ENCODE measurements at places on chromosomes 2 and 18.

GRCh38 chr2:189191766-189192165, 12.2 kb upstream of the COL5A2 start:
- no peak for DNase-seq

DNA sequence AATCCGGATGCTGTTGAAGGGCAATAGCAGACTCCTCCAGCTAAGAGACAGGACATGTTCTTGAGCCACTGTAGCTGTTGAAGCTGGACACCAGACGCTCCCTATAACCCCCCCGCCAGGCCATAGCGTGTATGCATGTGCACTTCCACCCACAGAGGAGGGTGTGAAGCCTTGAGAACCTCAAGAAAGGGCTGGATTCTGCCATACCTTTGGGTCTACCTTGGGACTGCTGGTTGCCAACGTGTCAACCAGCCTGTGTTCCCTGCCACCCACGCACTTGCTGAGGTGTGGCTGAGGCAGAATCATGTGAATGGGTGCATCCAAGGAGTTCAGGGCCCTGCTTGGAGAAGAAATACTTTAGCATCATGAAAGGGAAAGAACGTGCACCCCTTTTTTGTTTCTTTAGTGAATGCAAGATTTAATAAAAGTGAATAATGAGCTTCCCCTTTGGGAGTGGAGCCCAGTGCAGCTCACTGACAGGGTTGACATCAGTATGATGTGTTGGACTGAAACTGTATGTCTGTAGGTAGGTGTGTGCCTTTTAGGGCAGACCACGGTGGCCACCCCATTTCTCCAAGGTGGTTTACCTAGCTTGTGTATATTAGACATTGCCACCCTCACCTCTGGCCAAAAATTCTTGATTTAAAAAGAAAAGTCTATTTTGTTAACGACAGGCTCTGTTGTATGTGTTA, 198.3 kb downstream of the MGAT5 start:
- no peak for DNase-seq

DNA sequence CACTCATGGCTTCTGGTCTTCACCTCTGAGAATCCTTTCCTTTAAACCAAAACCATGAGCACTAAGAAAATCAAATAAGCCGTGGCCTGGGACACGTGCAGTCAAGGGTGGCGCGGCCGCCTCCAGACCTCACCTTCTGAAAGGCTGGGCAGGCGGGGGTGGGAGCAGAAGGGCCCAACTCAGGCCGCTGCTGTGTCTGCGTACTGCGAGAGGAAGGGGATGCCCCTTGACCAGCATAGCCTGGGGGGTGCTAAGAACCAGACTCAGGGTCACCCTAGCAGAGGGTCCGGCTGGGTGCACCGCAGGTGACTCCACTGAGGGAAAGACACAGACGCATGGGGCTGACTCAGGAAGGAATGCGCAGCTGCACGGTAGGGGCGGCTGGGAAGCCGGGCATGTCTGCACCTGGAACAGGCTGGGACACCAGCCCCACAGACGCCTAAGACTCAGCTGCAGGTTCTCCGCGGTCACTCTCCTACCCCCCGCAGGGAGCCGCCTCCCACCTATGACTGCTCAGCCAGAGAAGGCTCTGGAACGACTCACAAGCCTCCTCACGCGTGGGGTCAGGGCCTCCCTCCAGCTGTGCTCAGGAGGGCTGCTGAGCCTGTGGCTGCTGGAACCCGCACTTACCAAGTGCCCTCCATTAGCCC, 432.4 kb upstream of the MYT1L start:
- DNase-seq = no peak

- no peak for DNase-seq
Measured at GRCh38 chr18:63979409-63979920, 9.6 kb downstream of the SERPINB8 start.

GRCh38 chr2:98212092-98213000, 125.4 kb downstream of the VWA3B start:
- DNase-seq = no peak

Data from activated CD4-positive, CD25-positive, alpha-beta regulatory T cell treated with anti-CD3 and anti-CD28 coated beads, Interleukin-2, amount 50 U/mL, for 72 hours (primary cell).